ENCODE measurements at places on chromosomes 13 and 19. TPM values are rescaled to one million over a fixed set of nuclear protein-coding genes. Genes with fewer than 3 reads are reported as not detected.

DNA sequence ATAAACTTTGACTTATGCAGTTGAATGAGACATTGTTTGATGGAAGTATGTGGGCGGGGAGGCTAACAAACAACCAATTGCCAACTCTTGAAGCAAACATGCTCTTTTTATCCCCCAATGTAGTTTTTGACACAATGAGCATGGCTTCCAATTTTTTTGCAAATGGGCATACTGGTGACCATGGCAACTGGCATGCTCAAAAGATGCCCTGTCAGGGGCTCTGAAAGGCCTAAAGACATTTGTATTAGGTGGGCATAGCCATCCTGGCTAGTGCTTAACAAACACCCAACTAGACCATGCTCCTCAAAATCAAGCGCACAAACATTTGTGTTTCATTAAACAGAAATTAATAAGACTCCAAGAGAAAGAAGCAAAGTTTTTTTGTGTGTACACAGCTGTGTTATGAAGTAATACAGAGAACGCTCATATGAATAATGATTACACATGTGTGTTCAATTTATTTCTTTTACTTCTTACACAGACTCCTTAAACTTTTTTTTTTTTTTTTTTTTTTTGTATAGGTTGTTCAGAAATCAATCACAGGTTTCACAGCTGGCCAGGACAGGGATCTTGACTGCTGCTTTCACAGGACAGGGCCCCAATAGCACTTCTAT is 95.6 kb downstream of the DLEU7 start:
- DNase-seq: no peak

- no peak for DNase-seq
These were observed 8.9 kb downstream of the PODNL1 start for GRCh38 chr19:13929340-13929739.

- peak; percentile 92 for DNase-seq
These were observed 493 bp upstream of the PDE4A start for GRCh38 chr19:10419646-10420443.

Gene ZNF20
- 7.4 TPM for total RNA-seq

- no peak for DNase-seq
These were observed 219.1 kb downstream of the MTUS2 start for GRCh38 chr13:29039212-29039611.

- DNase-seq: peak; percentile 33
These were observed 522.5 kb downstream of the DIAPH3 start for GRCh38 chr13:59641261-59641660.

- DNase-seq: no peak
These were observed 637.0 kb upstream of the SLC10A2 start for GRCh38 chr13:103703246-103703645.

GRCh38 chr13:76696370-76696769 is 189.8 kb downstream of the KCTD12 start:
- no peak for DNase-seq

DNA sequence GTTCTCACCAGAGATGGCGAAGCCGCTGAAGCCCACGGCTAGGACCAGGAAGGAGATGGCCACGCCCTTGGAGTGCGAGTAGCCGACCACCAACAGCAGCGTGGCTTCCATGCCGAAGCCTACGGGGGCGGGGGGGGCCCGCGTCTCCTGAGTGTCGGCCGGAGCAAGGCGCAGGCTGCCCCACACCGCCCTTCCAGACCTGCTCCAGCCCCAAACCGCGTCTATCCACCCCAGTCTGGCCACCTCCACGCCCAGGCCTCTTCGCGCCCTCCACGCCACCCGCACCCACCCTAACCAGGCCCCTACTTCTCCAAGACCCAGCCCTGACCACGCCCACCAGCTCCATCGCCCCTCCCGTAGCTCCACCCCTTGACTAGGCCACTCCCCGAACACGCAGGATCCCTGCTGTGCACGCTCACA is 6.2 kb downstream of the GFY start:
- DNase-seq: no peak

DNA sequence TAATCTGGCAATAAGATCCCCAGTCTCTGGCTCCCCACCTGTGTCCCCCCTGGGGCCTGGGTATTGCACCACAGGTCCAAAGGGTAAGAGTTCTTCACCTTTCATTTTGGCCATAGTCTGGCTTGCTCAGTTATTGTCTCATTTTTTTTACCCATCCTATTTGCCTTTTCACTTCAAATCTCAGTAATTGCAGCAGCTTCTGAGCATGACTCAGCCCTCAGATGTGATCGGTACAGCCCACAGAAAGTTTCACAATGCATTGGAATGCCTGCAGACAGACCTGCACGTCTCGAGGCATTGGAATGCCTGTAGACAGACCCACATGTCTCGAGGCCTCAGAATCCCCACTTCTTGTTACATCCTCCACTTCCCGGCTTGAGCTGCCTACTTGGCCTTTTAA is 173.6 kb downstream of the NUFIP1 start:
- DNase-seq: peak; percentile 27

GRCh38 chr13:79547211-79548195 is 66.5 kb downstream of the NDFIP2 start:
- no peak for DNase-seq

DNA sequence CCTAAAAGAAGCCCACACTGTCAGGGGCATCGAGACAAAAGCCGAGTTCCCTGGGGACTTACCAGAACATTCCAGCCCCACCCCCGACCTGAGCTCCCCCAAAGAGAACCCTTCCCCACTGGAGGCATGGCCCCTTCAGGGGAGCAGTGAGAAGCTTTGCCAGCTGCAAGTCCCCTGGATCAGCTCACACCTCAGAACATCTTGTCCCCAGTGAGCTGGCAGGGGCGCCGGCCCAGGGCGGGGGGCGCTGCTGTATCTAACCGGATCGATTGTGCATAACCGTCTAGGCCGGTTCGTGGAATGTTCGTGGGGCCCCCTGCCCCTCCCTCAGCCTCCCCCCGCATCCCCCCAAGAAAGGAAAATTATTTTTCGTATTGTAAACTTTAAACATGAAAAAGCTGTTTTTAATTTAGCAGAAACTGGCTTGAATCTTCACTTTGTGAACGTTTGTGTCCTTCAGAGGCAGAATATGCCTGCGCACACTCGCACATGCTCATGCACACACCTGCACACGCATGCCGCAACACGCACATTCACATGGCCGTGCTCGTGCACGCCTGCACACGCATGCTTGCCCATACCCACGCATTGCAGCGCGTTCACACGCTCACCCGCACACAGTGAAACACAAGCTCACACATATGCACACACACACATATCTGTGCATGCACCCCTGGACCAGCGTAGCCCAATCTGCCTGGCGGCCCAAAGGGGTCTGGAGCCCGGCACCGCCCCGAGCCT is 12.0 kb upstream of the CRTC1 start:
- no peak for DNase-seq

- no peak for DNase-seq
These were observed 154.9 kb upstream of the KLF12 start for GRCh38 chr13:74289107-74289506.

Gene MIA
- not detected for total RNA-seq

Gene ZNF560
- total RNA-seq: not detected

DNA sequence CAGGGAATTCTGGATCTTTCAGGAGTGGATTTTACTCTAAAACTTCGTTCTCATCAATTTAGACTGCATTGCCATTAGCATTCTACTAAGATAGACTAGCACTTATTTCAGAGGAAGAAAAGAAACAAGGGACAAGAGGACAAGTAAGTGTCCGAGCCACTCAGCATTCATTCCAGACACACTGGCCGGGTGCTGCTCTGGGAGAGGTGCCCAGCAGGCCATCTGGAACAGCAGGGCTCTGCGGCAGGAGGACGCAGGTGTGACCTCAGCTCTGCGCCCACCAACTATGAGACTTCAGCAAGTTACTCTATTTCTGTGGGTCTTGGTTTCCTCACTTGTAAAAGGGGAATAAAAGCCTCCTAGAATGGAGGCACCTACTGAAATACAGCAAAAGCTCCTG is 4.2 kb downstream of the EPS15L1 start:
- DNase-seq: no peak

DNA sequence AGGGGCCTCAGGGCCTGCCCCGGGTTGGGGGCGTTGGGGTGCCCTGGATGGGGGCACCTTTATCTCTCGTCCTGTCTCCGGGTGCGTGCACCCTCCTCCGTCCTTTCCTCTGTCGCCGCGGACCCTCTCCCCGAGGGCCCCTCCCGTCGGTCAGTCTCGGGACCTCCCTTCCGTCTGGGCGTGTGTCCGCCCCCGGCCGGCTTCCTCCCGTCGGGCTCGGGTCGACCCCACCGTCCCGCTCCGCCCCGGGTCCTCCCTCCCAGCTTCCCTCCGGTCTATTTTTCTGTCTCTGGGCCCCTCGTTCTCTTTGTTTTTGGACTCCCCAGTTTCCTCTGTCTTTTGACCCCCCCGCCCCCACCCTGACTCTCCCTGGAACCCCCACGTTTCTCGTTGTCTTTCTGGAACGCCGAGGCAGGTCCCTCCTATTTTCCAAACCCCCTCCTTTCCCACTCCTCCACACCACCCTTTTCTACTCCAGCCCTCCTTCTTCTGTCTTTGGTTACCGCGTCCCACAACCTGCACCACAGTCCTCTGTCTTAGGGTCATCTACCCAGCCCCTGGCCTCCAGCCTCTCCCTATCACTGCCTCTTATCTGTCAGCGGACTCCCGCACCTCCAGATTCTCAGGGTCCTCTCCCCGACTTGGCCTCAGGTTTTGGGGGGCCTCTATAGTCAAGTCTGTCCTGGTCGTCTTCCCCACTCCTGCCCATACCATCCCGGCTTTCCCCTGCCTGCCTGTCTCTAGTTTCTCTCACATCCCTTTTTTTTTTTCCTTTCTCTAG is 757 bp downstream of the EGLN2 start:
- DNase-seq: peak; percentile 73

GRCh38 chr13:40756042-40756441 is 14.9 kb downstream of the MRPS31 start:
- no peak for DNase-seq

GRCh38 chr13:112703449-112704284 is 13.8 kb downstream of the ATP11A start:
- no peak for DNase-seq

Gene C19orf73
- total RNA-seq: 1.2 TPM

Gene MUC16
- total RNA-seq: 0.17 TPM

DNA sequence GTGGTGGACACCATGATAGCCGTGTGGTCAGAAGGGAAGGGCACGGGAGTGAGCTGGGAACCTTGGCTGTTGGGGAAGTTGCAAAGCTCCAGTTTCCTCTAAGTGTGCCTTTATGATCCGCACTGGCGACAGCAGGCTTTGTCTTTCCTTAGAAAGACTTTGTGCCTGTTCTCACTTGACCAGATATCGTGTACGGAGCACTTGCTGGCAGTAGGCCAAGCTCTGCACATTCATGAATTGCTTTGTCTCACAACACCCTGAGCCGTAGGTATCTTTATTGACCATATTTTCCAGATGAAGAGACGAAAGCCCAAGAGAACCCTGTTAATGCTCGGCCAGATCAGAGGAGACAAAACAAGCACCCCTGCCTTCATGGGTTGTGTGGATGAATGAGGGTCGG is 15.1 kb downstream of the CUL4A start:
- DNase-seq: no peak

Gene FUT2
- 5.0 TPM for total RNA-seq

DNA sequence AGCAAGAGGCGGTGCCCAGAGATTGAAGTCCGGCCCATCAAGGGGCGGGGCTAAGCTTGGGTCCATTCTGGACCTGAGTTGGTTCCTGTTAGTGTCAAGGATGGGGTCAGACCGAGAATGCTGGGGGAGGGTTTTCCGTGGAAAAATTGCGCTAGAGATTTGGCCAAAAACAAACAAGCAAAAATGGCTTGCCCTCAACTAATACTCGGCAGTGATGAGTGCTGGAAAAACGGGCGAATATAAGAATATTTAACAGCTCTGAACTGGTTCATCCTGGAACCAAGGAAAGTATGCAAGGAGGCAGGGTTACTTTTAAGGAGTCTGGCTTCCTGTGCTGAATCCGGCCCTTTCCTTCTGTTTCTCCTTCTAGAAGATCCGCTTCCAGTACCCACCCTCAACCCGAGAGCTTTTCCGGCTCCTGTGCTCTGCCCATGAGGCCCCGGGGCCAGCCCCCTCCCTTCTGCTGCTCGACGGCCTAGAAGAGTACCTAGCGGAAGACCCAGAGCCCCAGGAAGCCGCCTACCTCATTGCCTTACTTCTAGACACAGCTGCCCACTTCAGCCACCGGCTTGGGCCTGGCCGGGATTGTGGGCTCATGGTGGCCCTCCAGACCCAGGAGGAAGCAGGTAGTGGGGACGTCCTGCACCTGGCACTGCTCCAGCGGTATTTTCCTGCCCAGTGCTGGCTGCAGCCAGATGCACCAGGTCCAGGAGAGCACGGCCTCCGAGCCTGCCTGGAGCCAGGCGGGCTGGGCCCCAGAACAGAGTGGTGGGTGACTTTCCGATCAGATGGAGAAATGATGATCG is 880 bp downstream of the SWSAP1 start:
- peak; percentile 68 for DNase-seq

GRCh38 chr13:40626977-40627376 is 39.5 kb downstream of the FOXO1 start:
- no peak for DNase-seq

DNA sequence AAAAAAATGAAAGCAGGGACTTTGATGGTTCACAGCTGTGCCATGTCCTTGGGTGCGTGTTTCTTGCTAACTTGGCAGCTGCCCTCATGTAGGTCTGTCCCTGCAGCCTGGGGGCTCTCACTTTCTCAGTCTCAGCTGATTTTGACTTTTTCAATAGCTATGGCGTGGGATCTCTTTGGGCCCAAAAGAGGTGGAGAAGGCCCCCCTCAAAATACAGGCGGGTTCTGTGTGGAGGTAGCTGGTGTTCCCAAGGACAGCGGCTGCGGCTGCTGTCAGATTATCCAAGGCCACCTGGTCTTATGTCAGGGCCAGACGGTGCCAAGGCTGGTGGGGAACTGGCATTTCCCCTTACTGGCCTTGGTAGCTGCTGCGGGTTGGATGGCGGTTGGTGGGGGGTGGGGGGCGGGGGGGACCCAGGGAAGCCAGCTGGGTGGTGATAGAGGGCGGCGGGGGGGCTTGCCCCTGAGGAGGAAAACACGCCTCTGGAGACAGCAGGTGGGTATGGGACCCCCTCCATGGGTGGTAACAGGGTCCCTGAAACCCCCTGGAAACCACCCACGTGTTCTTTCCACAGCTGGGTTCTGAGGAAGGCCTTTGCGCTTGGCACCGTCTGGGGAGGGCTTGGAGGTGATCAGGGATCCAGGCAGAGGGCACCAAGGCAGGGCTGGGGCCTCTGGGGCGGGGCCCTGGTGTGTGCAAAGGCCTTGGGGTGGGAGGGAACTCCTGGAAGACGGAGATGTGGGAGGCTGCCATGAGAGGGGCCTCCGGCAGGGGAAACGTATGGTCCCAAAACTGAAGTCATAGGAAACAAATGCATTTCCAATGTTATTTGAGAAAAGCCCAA is 4.1 kb downstream of the TIMM13 start:
- no peak for DNase-seq

GRCh38 chr19:44202974-44203373 is 9.4 kb upstream of the ZNF227 start:
- no peak for DNase-seq

GRCh38 chr19:29259867-29260281 is 46.9 kb upstream of the UQCRFS1 start:
- DNase-seq: no peak

Gene PBX4
- 3.4 TPM for total RNA-seq

GRCh38 chr13:107124129-107124718 is 556.3 kb upstream of the ARGLU1 start:
- DNase-seq: no peak

Data from H1 (cell line).